ENCODE measurements at places on chromosomes 7 and 10. TPM values are rescaled to one million over a fixed set of nuclear protein-coding genes. Genes with fewer than 3 reads are reported as not detected.

DNA sequence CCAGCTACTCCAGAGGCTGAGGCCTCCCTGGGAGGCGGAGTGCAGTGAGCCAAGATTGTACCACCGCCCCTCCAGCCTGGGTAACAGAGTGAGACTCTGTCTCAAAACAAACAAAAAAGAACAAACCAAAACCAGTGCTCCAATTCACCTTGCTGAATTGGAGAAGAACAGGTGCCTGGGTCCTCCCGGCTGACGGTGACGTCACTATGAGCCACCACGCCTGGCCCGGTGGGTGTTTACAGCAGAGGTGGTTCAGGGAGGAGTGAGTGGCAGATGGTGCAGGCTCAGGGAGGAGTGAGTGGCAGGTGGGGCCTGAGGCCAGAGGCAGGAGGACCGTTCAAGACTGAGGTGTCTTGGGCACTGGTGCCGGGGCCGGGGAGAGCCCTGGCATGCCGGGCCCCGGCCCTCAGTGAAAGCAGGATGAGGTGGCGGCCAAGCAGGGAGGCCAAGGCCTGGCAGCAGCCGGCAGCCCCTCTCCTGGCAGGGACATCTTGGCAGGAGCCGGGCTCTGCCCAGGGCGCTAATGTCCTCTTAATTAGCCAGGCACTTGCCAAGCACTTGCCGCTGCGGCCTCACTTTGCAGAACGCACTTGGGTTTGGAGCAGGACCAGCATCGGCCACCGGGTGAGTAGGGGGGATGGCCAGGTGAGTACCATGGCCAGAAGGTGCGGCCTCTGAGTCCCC is 162.8 kb upstream of the TNRC18 start:
- no peak for DNase-seq

DNA sequence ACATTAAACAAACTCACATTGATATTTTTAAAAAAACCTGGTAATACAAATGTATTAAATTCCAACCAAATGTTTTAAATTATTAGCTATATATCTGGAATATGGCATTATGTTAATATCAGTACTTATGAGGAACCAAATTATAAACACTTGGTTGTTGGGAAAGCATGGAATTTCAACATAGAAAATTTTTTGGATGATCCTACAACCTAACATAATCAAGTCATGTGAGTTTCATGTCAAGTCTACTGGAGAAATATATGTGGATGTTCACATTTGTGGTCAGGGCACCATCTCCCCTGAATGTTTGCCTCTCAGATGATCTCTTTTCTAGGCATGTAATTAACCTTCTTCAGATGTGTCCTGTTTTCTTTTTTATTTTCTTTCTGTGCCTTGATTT is 5.2 kb upstream of the POT1 start:
- DNase-seq = no peak

- no peak for DNase-seq
These were observed 211.7 kb downstream of the DKK1 start for GRCh38 chr10:52525761-52526160.

DNA sequence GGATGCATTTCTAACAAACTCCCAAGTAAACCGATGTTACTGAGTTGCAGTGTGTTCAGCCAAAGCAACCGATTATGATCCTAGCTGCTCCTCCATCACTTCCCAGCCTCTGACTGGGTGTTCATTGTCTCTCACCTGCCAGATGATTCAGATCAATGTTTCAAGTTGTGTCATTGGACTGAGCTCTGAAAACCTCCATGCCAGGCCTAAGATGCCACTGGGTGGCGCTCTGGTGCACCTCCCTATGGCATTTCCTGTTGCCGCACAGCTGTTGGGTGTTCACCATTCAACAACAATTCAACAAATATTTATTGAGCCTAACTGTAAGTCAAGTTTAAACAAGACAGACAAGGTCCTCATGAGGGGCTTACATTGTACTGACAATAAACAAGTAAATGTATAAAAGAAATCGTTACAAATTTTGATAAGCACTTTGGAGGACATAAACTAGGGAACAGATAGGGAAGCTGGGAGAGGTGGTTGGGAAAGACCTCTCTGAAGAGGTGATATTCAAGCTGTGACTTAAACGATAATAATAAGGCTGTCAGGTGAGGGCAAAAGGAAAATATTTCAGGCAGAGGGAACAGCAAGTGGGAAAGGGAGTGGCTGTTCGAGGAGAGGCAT is 22.8 kb downstream of the RGR start:
- no peak for DNase-seq

Gene SLC39A12
- total RNA-seq = not detected

DNA sequence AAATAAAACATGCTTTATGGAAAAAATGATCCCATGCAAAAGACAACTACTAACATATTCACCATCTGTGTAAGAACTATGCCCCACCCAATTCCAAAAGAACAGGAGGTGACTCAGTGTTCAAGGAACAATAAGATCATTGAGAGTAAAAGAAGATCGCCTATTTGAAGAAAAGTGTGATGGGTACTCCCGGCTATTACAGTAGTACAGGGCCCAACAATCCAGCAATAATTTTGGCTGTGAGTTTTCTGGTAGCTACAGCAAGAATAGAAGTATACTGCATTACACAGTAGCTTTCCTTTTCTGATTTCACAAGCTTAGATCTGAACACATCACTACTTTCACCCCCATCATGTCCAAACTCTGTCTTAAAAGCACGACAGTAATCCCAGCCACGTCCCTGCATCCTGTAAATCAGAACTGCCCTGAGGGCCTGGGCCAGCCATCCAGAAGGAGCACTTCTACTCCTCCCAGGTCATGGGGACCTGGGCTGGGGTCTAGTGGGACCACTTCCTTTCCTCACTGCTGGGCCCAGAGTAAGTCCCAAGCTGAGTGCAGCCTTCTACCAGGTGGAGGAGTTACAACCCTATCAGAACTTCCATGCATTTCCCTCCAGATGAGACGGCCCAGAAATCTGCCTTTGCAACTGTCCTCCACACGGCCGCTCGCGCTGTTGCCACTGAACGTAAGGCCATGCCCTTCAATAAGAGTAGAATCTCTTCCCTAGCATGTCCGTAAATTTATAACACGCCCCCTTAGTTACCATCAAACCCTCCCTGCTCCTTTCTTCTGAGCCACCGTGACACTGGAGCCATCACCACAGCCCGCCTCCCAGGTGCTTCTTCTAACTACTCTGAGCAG is 7.9 kb downstream of the ESYT2 start:
- DNase-seq = no peak

DNA sequence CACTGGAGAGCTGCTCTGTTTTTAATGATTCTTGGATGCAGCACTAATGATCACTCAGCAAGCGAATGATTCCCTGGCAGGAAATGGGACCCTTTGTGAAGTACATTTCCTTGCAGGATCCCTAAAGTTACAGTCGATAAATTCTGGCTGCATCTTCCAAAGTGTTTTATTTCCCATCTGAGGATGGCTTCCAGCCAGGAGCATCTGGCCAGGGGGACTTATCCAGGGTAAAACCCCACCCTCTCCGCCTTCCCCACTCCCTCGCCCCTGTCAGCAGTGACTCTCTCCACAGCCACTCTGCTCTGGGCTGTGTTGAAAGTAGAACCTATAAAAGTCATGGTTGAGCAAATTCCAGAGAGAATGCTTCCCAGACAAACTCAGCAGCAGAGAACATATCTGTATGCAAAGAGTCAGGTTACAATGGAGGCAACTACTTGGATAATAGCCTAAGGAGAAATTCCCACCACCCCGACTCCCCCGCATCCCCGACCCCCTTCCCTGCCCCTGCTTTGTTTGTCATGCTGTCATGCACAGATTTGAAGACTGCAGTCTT is 111.0 kb upstream of the ANLN start:
- DNase-seq = no peak

Gene FRG2B
- total RNA-seq = not detected

Gene TMEM213
- total RNA-seq = not detected

All from psoas muscle (tissue), 8 donors.